Sciatic nerve (tissue), 2 donors: ENCODE measurements at places on chromosomes 6 and 20.

DNA sequence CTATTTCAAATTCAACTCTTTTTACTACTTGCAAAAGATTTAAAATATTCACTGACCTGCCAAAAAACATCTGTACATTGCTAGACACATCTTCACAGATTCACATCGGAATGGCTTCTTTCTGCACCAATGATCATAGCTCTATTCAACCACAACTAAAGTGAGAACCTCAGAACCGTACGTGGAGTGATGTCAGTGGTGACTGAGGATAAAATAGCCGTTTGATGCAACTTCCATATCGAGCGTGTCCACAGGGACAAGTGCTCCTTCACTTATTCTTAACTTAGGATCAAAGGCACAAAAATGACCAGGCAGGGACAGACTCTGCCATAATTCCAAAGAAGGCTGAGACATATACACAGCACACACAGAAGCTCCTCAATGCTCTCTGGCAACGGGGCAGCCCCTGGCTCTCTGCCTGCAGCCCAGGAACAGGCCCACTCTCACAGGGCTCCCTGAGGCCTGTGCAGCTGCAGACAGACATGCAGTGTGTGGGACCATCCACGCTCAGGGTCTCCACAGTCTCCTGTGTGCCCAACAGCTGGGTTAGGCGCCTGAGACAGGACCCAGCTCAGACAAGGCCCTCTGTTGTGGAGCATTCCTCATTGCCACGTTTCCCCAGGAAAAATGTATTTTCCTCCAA lies 22.8 kb downstream of the FYN start:
- no peak for DNase-seq

GRCh38 chr6:156280065-156280464 lies 497.1 kb upstream of the ARID1B start:
- no peak for DNase-seq

DNA sequence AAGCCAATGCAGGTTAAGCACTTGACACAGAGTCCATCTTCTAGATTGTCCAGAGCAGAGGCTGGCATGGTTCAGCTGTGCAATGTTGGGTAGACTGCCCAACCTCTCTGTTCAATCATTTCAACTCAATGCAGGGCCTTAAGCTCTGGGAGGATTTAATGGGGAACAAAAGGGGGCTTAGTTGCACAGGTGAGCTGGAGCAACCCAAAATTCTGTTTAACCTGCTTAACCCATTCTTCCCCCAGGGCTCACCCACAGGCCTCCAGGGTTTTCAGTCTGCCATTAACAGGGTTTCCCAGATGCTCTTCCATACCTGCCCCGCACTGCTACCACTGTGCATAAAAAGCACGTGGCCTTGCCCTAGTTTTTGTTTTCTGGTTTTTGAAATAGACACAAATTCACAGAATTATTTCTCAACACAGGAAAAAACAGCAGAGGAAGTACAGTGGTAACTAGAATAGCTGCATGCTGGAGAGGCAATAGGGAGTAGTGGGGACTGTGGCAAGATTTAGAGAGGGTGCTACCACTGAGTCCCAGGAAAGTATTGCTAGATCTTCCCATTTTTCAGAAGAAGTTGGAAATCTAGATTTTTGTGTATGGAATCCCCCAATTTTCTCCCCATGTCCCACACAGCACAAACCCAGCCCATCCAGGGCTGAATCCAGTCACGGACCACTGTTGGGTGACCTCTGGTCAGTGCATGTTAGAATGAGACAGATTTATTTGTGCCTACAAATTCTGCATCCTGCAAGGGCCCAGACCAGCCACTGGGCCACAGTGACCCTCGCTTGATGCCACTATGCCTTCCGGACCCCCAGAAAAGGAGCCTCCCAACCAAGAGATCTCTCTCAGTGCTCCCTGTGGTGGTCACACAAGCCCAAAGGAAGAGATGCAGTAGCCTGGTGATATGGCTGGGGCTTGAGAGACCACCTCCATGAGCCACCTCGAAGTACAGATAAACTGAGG lies 4.6 kb downstream of the PTGIS start:
- DNase-seq, result peak; percentile 51

DNA sequence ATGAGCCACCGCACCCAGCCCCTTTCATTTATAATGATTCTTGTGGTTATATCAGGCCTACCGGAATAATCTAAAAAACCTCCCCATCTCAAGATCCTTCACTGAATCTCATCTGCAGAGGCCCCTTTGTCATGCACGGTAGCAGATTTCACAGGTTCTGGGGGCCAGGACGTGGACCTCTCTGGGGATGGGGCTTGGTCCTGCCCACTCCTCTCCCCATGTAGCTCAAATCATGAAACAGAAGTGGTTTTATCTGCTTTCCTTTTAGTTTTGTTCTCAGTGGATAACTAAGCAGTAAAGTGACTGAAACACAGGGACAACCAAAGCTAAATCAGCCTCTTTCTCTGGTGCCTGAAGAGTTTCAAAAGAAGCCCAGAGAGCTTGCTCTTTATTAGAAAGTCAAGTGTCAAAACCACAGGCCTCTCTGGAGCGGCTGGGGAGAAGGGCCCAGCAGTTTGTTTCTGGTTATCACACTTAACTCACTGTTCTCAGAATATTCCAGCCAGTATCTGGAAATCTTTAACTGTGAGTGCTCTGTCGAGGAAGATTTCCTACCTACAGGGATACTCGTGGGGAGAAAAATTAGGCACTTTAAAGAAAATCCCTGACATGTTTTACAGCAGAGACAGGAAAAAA lies 60.6 kb upstream of the FAM184A start:
- DNase-seq, result no peak

- DNase-seq, result no peak
Measured at GRCh38 chr6:68990317-68990716, 355.2 kb downstream of the ADGRB3 start.

GRCh38 chr6:57216235-57217101 lies 5.6 kb downstream of the RAB23 start:
- no peak for DNase-seq

DNA sequence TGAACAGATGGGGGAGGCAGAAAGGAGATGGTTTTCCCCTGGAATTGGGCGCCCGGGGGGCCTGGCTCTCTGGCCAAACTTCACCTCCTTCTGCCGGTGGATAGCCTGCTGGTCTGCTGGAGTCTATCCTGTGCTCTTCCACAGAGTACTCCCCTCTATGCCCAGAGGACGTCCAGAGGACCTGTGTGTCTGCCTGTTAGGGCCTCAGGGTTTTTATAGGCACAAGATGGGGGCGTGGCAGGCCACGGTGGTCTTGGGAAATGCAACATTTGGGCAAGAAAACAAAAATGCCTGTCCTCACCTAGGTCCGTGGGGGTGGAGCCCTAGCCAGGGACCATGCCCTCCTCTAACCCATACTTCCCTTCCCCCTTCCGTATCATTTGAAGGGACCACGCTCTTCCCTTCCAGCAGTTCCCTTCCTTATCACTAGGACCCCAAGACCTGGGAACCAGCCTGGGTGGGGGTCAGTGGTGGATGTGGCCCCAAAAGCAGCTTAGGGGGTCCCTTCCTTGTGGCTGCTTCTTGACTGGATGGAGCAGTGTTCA lies 53.6 kb upstream of the ZNF337 start:
- DNase-seq, result no peak

DNA sequence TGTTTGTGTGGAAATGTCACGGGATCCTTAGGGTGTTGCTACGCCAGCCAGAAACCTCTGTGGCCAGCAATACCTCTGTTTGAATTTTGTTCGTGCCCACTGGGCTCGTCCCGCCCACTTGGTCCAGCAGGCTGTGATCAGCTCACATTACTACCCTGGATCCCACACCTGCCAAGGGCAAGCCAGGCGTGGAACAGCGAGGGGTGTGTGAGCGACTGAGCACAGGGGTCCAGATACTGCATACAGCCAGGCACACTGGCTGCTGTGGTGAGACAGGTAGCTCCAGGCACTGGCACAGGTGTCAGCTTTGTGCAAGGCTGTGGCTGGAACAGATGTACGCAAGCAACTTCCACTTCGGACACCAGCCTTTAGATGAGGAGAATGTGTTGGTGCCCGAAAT lies 718.9 kb downstream of the EPHA7 start:
- DNase-seq, result no peak

DNA sequence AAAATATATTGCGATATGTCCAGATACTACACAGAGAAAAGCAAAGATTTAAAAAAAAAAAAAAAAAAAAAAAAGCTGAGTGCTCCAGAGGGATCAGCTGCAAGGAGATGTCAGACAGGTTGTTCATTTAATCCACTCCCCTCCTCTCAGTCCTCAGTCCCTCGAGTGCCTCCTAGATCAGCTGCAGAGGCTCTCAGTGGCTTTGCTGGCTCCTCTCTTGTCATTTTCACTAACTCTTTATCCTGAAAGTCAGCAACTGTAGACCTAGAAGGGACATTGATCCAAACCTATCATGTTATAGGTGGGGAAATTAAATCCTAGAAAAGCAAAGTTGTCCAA lies 61.6 kb downstream of the KIAA0319 start:
- DNase-seq, result no peak

DNA sequence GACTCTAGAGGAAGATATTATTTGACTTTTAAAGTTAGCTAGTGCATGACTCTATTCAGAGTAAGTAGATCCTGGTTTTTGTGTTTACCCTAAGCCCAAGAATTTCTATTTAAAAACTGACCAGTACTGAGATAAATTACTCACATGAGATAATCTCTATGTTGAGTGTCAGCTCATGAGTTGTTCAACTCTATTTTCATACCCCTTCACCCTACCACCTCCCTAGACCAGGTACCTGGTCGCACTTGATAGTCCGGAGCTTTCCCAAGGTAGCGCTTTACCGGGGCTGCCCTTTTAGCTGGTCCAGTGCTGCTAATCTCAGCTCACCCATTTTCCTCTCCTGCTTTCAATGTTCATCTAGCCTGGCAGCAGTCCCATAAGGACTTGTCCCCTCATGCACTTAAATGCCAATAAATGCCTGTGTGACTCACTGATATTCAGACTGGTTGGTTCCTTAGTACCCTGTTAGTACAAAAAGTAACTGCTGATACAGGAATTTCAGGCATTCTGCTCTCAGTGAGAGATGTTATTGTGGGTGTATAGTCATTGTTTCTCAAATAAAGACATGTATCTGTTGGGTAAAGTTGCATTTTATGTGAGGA lies 503.9 kb downstream of the ADGRB3 start:
- no peak for DNase-seq

DNA sequence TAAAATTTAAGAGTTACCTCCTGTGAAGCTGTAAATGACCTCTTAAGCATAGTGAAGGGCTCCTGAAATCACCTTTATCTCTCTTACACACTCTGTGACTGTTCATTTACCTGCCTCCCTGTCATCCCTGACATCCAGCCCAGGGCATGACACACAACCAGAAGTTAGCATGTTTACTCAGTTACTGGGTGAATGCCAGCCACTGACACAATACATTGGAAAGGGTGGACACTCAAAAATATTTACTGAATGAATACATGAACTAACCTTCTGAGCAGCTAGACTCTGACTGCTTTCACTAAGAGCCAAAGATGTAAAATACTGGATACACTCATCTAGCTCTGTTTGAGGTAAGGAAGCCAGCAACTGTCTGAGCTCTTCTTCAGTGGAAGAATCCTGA lies 25.3 kb downstream of the SERAC1 start:
- DNase-seq, result no peak

- DNase-seq, result peak; percentile 19
Measured at GRCh38 chr6:158607411-158608170, 37.0 kb downstream of the DYNLT1 start.

DNA sequence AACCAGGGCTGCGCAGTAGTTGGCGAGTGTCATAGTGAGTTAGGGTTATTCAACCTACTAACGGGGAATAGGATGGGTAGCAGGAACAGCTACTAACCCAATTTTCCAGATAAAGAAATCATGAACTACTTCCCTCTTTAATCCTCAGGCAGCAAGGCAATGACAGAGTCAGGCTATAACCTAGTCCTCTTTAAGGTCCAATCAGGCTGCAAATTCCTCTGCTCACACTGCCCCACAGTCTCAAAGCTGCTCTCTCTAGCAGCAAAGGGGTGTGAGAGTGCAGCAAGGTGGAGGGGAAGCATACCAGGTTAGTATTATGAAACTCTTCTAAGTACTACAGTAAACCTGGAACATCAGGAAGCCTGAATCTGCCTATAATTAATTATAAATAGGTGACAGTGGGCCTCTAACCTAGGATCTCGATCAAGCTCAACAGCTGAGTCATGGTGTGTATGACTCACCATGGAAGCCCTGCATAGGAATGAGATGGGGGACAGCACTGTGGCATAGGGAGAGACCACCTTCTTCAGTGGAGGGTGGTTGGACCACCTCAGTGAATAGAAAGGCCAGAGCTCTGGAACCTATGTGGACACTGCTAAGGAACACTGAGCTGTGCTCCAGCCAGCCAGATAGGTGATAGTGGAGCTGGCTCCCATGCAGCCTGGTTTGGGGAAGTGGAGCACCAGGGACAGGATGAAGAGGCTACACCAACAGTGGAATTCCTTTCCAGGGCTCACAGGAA lies 7.9 kb downstream of the PEX6 start:
- no peak for DNase-seq

GRCh38 chr6:152119831-152120230 lies 312.3 kb downstream of the ESR1 start:
- DNase-seq, result no peak
